LNCaP clone FGC (cell line): ENCODE measurements at places on chromosomes 5 and 9.

DNA sequence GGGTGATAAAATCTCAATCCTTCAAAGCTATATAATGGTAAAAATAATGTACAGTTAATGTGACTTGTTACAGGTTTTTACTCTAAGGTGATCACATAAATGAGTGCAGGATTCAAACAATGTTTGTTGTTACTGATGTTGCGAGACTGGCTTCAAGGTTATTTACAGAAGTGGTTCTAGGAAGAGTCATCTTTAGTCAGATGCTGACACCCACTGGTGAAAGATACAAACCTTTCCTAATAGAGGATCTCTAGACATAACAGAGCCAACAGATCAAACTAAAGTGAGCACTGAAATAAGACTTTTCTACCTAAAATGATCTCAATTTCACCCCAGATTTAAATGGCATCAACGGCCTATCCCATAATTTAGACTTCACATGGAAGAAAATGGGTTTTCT lies 20.2 kb downstream of the ARSB start:
- peak; percentile 73 for DNase-seq

- DNase-seq, result no peak
Measured at GRCh38 chr9:90428517-90428916, 214.1 kb downstream of the DIRAS2 start.

- no peak for DNase-seq
Measured at GRCh38 chr5:123705741-123706140, 193.8 kb downstream of the CSNK1G3 start.

DNA sequence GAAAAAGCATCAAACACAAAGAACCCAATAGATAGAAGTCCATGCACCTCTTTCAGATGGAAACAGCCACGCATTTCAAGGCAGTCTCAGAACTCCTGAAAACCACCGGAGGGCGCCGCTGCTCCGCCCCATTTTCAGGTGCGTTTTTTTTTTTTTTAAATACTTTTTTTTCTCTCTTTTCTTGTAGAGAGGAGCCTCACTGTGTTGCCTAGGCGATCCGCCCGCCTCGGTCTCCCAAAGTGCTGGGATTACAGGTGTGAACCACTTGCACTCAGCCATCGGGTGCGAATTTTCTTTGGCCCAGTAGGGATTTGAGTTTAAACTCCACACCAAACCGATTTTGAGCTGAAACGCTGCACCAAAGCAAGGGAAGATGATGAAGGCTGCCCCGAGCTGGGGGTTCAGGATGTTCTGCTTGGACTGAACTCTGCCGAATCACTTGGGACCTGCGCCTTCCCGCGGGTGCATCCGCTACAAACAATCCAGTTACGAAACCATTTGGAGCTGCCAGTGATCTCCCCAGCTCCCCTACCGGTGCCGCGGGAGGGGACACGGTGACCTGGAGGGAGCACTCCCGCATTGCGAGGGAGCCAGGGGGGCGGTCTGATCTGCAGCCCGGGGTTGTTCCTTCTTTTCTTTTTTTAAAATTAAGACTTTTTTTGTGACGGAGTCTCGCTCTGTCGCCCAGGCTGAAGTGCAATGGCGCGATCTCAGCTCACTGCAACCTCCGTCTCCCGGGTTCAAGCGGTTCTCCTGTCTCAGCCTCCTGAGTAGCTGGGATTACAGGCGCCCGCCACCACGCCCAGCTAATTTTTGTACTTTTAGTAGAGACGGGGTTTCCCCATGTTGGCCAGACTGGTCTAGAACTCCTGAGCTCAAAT lies 1.4 kb downstream of the PTGR1 start:
- no peak for DNase-seq

DNA sequence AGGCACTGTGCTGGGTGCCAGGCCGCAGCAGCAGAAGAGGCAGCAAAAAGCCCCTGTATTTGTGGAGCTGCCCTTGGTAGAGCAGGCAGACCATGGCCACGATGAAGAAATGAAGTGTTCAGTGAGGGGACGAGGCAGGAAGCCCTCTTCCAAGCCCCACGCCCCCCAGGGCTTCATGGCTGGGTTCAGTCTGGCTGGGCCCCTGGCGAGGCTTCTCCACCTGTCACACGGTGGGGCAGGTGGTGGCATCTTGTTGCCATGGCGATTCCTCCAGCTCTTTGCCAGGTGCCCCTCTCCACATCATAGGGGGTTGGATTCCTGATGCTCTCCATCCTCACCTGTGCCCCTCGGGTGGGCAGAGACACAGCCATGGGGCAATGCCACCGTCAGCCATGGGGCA lies 21.5 kb downstream of the ADGRD2 start:
- DNase-seq, result no peak

DNA sequence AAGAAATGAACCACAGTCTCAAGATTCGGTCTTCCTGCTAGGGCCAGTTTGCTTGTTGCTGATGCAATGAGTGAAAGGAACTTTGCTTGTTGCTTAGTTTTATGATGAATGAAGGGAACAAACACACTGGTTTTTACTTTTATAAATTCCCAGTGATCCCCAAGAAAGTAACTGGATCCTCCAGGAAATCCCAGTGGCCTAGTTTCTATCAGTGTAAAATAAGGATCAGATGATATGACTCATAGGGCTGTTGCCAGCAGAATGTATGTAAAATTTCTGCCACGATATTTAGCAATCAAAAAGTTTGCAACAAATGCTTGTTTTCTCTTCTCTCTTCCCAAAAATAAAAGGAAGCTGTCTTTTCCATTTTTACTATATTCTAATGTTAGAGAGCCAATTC lies 160.1 kb upstream of the CDKN2B start:
- no peak for DNase-seq

- DNase-seq, result no peak
Measured at GRCh38 chr9:123946101-123946821, 16.3 kb upstream of the DENND1A start.

DNA sequence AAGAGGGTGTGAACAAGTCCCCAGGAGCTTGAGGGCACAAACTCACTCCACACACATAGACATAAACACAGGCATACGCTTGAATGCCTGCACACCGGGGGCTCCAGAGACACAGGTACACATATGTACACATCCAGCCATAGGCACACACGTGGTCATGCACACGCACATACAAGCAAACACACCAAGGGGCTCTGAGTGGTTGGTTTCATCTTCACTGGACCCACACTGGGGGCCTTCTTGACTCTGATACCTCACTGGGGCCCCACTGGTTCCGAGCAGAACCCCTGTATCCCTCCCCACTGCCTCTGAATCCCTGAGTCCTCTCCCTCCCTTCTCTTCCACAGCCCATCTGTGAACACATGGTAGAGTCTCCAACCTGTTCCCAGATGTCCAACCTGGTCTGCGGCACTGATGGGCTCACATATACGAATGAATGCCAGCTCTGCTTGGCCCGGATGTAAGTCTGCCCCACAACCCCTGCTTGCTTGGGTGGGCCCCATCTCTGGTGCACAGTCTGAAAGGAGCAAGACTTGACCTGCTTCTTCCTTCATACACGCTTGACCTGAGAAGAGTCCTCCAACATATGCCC lies 6.4 kb downstream of the SPINK4 start:
- no peak for DNase-seq

DNA sequence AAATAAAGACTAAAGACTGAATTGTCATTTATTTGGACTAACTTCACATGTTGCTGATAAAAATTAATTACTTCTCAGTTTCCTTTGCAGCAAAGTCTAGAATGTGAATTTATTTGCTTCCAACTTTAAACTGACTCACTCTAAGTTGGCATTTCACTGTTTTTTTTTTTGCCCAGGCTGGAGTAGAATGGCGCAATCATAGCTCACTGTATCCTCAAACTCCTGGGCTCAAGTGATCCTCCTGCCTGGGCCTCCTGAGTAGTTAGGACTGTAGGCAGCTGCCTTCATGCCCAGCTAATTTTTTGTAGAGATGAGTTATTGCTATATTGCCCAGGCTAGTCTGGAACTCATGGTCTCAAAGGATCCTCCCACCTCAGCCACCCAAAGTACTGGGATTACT lies 3.5 kb downstream of the CCNB1 start:
- DNase-seq, result no peak

GRCh38 chr5:142547445-142548380 lies 138.2 kb downstream of the FGF1 start:
- no peak for DNase-seq

- DNase-seq, result no peak
Measured at GRCh38 chr9:121133104-121133816, 58.5 kb downstream of the CNTRL start.

GRCh38 chr9:134992755-134993124 lies 75.0 kb upstream of the FCN1 start:
- no peak for DNase-seq

DNA sequence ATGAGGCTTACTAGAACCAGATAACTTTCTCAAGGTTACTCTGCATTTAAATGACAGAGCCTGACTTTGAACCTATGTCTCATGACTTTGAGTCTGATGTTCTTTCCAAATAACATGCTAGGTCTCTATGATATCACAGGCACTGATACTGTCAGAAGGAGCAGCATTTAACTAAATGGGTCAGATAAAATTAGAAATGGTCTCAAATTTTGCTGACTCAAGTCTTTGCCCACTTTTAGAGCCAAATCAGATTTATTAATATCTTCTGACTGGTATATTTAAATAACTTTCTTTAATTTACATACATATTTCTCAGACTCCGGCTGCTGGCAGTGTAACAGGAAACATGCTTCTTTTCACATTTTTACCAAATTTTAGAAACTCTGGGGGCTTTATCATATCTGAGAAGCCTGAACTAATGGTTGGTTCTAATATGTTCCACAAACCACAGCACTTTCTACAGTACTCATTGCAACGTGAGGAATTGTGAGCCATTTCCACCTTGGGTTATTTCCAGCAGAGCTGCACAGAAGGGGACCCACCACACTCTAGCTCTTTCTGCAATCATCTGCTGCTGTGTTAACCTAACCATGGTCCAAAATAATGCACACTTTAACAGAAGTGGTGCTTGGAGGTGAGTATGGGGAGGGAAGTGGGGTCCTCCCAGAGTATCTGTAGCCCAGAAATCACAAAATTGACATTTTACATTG lies 79.2 kb downstream of the KCTD16 start:
- no peak for DNase-seq

DNA sequence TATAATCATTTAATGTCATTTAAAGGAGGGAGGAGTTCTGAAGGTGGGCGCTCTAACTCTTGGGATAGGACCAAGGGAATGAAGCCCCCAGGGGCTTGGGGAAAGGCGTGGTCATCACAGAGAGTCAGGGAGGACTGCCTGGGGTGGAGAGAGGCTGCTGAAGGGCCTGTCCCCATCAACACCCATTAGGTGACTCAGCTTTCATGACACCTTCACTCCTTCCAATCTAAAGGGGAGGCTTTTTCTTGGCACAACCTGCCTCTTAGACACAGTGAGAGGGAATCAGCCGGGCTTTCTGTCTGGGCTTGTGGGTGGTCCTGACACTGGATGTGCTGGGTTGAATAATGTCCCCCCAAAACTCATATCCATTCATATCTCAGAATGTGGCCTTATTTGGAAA lies 31.4 kb upstream of the ANKRD33B start:
- DNase-seq, result no peak

GRCh38 chr9:4235420-4235819 lies 64.4 kb downstream of the GLIS3 start:
- no peak for DNase-seq

- DNase-seq, result no peak
Measured at GRCh38 chr5:161765611-161766010, 80.1 kb downstream of the GABRA6 start.

- no peak for DNase-seq
Measured at GRCh38 chr5:98700730-98701129, 72.7 kb upstream of the RGMB start.

DNA sequence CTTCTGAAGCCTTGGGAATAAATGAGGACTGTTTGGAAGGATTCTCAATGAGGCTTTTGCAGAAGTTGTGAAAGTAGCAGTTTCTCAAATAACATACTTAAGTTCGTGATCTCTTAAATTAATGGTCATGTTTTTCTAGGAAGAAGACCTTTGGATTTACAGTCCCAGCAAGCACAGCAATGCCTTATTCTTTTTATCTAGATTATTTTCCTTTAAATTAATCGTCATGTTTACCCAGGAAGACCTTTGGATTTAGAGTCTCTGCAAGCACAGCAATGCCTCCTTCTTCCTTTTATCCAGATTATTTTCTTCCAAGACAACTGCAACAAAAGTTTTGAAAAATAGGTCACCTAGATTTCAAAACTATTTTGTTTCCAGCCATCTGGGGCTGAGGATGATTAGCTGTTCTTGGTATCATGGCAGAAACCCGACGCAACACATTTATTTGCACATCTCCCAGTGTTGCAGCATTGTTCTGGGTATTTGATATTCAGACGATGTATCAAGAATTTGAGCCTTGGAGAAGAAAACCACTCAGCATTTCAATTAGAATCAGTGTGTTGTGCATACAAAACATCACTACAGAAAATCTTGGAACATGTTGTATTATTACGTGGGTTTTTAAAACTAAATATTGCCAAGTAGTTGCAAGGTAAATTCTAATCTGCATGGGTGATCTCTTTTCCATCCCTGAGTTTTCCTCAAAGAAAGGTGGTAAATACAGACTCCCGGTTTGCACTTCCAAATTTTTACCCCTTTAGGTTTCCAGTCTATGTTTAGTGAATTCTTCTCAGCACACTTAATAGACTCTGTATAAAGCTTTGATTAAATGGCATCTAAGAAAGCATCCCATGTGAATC lies 50.9 kb downstream of the JAKMIP2 start:
- DNase-seq, result no peak

GRCh38 chr9:22528485-22528884 lies 81.9 kb downstream of the DMRTA1 start:
- DNase-seq, result peak; percentile 19

GRCh38 chr5:139961435-139962157 lies 81.5 kb downstream of the NRG2 start:
- DNase-seq, result no peak

DNA sequence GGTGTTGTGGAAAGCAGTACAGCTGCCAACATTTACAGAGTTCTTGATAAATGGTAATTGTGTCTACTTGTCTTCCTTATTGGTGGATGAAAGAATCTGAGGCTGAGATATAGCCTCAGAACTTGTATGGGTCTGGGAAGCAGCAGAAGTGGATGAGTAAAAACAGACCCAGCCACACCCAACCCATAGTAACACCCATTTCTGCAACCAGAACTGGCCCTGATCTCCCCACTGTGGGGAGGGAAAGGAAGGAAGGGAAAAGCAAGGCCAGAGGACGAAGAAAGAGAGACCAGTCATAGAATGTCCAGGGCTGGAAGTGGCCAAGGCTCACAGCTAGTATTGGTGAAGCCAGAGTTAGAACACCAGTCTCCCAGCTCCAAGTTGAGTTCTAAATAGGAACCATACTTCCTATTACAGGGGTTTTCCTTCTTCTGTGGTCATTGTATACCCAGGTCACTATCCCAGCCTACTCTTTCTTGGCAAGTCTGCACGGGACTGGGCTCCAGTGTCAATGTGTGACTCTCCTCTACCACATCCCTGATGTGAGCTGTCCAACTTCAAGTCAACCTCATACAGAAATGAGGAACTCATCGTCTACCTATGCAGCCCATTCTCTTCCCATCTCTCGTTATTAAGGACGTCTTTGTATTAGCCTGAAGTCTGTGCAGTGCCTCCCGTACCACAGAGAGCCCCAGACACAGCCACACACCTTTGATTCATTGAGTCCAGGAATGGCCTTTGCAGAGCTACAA lies 35.9 kb downstream of the ITK start:
- DNase-seq, result no peak

GRCh38 chr9:108212184-108212583 lies 643.6 kb downstream of the ACTL7B start:
- DNase-seq, result no peak
